ENCODE measurements at places on chromosomes 1 and 21.

GRCh38 chr1:193919827-193920226 lies 733.4 kb upstream of the B3GALT2 start:
- no peak for DNase-seq

- no peak for DNase-seq
These were observed 102.6 kb downstream of the GPATCH2 start for GRCh38 chr1:217528271-217528670.

GRCh38 chr1:196152975-196153374 lies 455.3 kb downstream of the KCNT2 start:
- DNase-seq = no peak

DNA sequence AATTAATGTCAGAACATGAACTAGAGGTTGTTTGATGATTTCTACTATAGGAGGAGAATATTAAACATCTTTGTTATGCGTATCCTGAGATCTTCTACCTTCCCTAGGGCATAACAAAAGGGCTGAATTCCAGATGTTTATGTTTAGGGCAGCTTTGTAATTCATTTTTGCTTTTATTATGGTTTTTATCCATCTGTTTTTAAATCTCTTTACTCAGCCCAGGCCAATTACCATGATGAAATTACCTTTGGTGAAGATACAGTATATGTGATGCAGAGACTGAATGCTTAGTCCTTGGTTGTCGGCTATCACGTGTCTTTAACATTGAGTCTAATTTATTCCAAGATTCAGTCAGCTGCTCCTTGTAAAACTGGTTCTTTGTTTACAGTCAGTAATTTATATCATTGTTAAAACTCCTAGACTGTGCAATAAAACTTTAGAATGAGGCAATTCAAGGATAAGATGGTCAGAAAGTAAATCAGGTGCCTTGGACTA lies 176.9 kb downstream of the CTH start:
- DNase-seq = no peak

DNA sequence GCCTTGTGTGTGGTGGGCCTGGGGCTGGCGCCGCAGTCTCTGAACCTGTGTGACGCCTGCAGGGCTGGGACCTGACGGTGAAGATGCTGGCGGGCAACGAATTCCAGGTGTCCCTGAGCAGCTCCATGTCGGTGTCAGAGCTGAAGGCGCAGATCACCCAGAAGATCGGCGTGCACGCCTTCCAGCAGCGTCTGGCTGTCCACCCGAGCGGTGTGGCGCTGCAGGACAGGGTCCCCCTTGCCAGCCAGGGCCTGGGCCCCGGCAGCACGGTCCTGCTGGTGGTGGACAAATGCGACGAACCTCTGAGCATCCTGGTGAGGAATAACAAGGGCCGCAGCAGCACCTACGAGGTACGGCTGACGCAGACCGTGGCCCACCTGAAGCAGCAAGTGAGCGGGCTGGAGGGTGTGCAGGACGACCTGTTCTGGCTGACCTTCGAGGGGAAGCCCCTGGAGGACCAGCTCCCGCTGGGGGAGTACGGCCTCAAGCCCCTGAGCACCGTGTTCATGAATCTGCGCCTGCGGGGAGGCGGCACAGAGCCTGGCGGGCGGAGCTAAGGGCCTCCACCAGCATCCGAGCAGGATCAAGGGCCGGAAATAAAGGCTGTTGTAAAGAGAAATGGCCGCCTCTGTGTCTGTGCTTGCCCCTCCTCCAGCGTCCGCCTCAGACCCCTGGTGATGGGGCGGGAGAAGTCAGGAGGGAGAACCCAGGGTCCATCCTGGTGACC lies 788 bp downstream of the ISG15 start:
- no peak for DNase-seq

- DNase-seq = no peak
These were observed 29.6 kb downstream of the DISP1 start for GRCh38 chr1:222844411-222844779.

DNA sequence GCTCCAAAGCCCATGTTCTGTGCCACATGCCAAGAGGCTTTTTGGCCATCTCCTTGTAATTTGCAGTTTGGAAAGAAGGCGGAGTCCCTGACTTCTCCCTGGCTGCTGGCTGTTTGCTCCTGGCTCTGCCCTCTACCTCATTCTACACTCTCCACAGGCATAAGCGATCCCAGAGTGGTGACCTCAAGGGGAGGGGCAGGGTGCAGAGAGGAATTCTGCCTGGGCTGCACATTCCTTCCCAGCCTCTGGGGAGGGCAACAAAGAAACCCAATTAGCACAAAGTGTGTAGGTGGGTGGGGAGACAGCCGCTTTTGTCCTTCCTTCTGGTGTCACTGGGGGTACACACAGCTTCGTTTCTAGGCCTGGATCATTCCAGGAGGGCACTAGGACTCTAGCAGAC lies 95.3 kb downstream of the HIVEP3 start:
- no peak for DNase-seq

DNA sequence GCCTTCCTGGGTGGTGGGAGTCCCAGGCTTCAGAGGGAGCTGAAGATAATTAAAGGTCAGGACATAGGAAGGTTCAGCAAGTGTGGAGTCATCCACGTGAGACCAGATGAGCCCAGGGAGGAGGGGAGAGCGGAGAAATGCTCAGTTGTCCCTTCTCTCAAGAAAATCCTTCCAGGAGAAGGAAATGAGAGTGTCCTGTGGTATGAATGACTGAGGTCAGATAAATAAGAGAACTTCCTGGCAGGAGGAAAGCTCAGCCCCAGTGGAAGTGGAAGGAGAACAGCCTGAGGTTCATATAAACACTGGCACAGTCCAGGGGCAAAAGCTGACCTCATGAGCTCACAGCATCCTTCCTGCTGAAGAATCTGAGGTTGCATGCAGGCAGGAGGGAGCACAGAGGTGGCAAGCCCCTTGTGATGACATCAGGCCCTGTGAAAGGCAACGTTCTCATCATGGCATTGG lies 97.6 kb downstream of the NAV1 start:
- DNase-seq = no peak

DNA sequence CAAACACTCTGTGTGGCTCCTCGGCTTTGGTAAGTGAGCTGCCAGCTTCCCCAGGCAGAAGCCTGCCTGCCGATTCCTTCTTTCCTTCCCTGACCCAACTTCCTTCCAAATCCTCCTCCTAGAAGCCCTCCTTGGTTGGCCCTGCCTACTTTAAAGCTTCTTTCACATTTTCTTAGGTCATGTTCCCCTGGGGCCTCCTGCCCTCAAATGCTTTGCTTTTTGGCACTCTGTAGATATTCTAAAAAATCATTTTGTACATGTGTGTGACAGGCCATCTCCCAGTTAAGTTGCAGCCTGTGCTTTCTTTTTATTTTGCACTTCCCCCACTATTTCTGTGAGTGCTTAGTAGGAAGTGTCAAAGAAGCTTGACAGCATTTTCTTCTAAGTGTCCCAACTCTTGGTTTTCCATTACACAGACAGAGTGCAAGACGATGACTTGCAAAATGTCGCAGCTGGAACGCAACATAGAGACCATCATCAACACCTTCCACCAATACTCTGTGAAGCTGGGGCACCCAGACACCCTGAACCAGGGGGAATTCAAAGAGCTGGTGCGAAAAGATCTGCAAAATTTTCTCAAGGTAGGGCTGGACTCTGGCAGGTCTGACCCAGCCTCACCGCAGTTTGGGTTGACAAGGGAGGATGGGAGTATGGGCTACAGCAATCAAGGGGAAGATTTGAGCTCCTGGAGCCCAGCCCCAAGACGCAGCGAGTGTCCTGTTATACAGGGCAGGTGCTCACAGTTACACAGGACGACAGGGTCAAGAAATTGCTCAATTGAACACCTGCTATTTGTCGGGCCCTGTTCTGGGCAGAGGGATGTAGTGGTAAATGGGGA lies at the start of gene S100A9:
S100A9 (plus strand) TSS at position 2 of the 838 bp plus-strand sequence; CDS start at position 432, 430 bp downstream.
- DNase-seq = no peak

DNA sequence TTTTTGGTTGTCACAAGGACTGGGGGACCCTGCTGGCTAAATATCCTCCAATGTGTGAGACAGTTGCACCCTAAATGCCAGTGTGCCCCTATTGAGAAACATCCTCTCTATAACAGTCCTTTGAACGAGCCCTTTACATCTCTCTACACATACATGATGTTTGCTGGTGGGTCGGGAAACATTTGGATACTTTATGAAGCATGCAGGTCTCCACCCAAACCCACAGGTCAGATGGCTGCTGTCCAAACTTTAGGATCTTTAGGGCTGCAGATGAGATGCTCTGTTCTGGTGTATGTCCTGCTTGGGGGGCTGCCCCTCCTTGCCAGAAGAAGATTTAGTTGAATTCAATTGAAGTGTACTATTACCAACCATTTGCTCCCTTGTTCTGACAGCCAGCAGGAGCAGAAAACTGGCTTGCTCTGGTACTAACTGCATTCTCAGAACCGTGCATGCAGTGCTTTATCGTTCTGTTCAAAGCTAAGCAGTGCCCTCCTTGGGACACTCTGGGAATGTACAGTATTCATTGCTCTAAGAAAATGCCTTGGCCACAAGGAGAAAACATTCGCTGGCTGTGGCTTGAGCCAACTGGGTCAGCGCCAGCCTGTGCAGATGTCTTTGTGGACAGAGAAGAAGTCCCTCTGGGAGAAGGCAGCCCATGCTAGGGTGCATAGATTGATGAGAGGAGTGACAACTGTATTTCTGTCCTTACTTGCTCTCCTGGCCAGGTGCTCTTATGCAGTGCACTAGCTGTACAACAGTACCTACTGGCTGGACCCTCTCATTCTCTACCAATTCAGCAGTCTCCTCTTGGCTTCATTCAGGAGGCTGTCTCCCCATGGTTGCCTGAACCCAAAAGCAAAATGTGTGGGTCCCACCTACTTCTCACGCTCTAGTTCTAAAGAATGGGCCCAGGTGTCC lies 61.4 kb upstream of the DIRAS3 start:
- DNase-seq = no peak

- DNase-seq = no peak
These were observed 296.2 kb downstream of the NEGR1 start for GRCh38 chr1:71986160-71986559.

GRCh38 chr1:161196521-161197451 lies 2.1 kb downstream of the ADAMTS4 start:
- DNase-seq = no peak

GRCh38 chr21:33872881-33873515 lies 42.6 kb downstream of the ATP5PO start:
- DNase-seq = no peak

DNA sequence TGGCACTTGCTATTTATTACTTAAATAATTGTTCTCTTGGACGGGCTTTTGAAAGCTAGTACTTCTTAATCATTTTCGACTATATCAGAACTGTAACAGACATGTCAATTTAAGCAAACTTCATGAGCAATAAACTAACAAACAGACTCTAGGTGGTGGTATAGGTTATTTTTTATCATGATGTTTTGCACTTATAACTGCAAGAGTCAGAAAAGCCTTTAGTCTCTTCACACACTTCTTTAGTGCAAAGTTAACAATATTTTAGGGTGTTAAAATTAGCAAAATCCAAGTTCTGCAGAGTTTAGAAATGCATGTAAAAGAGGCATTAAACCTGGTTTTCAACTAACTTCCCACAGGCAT lies 2.2 kb downstream of the NRIP1 start:
- no peak for DNase-seq

DNA sequence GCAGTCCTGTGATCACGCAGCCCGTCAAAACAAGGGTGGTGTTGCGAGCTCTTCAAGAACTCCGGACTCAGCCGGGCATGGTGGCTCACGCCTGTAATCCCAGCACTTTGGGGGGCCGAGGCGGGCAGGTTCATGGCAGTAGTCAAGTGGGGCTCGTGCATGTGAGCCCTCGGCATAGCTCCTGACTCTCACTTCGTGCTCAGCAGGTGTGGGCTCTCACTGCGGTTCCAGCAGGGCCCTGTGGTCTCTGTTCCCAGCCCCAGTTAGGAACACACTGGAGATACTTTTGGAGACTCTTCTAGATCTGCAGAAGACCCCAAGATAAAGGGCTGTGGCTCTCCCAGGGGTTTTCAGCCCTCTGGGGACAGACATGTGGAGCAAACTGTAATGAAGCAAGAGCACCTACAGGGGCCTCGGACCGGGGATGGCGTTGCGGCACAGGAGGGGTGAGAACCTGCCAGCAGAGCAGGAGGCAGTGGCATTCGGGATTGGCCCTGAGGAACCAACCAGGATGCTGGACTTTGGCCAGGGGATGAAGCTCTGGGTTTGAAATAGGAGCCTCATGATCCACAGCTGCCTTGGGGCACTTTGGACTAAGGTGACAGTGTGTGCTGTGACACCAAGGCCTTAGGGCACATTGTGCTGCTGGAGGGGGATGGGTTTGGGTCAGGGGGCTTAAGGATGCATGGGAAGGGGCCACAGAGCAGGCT lies 443.2 kb downstream of the CAMTA1 start:
- no peak for DNase-seq

GRCh38 chr1:202938287-202938925 lies 11.4 kb upstream of the KLHL12 start:
- DNase-seq = no peak

GRCh38 chr1:239886266-239886665 lies 205.4 kb upstream of the FMN2 start:
- DNase-seq = no peak

DNA sequence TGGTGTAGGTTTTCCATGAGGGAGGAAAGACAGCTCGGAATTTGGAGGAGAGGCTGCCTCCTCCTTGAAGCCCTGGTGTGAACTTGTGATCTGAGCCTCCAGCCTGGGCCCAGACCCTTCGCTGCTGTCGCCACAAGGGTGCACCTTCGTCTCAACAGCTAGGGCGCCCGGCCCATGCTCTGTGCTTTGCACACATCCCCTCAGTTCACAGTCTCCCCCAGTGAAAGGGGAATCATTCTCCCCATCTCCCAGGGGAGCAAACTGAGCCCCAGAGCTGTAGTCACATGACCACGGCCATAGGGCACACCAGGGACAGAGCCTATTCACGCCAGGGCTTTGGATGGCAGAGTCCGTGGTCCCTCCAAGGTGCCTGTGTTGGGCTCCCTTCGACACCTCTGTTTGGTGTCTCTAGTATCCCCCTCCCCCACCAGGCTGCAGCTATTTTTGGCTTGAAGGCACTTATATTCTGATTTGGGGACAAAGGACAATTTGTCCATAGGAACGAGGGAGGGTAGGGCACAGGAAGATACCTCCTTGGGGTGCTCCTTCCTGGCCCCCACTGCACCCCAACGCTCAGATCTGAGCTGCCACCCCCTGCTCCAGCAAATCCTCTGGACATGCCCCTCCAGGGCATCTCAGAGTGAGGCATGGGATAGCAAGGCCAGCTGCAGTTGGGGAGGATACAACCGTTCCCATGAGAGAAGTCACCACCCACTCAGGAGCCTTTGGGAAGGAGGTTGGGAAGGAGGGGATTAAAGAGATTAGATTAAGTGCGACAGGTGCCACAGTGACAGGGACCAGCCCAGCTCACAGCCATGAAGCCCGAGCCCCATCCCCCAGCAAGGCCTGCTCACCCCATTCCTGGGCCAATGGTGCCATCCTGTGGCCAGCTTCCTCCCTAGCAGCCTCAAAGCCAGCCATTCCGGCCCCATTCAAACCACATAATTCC lies 15.7 kb downstream of the MATN1 start:
- no peak for DNase-seq

All from stimulated activated CD4-positive, alpha-beta T cell treated with anti-CD3 and anti-CD28 coated beads, TNF-alpha, amount 100 ng/mL, for 1 hour (primary cell).